ENCODE measurements at places on chromosomes 12 and 14.
A peak's percentile ranks its signal among the peaks of the same experiment; 100 is the strongest.

GRCh38 chr14:32469388-32470160 is 140.5 kb downstream of the AKAP6 start:
- peak; percentile 68 for DNase-seq

DNA sequence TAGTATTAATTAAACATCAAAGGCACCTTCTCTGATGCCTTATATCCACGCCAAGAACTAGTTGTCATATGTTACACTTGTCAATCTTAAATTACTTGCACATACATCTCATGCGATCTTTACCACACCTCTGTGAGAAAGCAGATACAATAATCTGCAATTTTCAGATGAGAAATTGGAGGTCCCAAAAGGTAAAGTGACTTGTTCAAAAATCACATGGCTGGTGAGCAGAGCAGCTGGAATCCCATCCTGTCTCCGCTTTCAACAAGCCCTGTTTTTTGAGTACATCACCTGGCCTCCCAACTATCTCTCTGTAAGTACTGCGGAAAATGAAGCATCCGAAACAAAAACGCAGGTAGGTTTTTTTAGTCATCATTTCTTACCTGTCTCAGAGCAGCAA is 203.4 kb upstream of the FOXN3 start:
- no peak for DNase-seq

GRCh38 chr14:60622210-60622916 is 26.9 kb downstream of the SIX1 start:
- no peak for DNase-seq

DNA sequence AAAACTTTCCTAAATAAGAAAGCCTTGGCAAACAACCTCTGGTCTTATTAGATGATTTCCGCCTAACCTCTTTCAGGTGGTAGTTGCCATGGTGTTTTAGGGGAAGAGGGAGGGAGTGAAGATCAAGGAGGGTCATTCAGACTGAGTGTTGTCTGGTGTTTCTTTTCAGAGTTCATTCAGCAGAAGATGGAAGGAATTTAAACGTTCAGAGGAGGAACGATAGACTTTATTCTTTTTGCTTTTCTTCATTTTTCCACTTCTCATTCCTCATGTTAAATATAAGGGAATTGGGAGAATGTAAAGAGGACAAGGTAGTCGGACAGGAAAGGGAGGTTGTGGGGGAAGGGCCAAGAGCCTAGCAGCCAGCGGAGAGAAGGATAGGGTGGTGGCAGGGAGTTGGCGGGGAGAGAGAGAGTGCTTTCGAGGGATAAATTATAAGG is 17.4 kb upstream of the SALL2 start:
- no peak for DNase-seq

GRCh38 chr12:2688381-2688931 is 106.3 kb upstream of the FKBP4 start:
- no peak for DNase-seq

DNA sequence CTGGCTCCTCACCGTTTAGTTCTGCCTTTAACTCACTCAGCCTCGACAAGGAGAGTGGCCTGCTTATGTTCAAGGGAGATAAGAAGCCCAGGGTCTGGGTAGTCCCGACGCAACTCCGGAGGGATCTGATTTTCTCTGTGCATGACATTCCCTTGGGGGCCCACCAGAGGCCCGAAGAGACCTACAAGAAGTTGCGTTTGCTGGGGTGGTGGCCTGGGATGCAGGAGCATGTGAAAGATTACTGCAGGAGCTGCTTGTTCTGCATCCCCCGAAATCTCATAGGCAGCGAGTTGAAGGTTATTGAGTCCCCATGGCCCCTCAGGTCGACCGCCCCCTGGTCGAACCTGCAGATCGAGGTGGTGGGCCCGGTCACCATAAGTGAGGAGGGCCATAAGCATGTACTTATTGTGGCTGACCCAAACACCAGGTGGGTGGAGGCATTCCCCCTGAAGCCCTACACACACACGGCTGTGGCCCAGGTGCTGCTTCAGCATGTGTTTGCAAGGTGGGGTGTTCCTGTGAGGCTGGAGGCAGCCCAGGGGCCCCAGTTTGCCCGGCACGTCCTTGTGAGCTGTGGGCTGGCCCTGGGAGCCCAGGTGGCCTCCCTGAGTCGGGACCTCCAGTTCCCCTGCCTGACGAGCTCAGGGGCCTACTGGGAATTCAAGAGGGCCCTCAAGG is 13.1 kb downstream of the CBLN3 start:
- DNase-seq: no peak

GRCh38 chr12:64461634-64462414 is 9.9 kb downstream of the TBK1 start:
- DNase-seq: no peak

GRCh38 chr12:83971781-83972180 is 940.8 kb downstream of the SLC6A15 start:
- DNase-seq: no peak

DNA sequence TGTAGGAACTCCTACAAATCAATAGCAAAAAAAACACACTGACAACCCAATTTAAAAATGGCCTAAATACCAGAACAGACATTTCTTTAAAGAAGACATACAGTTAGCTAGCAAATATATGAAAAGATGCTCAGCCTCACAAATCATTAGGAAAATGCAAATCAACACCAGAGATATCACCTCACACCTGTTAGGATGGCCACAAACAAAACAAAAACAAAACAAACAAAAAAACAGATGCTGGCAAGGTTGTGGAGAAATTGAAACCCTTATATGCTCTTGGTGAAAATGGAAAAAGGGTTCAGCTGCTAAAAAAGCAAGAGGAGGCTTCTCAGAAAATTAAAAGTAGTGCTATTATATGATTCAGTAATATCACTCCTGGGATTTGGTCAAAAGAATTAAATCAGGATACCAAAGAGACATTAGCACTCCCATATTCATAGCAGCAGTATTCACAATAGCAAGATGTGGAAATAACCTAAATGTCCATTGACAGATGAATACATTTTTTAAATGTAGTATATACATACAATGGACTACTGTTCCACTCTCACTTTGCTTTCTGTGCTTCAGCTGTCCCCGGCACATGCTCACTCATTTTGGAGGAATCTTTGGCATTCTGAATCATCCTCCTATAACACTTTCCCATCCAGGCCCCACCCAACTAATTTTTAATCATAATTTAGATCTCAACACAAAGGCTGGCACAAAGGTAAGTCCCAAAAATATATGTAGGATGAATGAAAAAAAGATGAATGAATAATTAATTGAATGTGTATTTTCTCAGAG is 99.1 kb downstream of the SYT1 start:
- DNase-seq: no peak

GRCh38 chr12:113845900-113846674 is 120.0 kb downstream of the RBM19 start:
- no peak for DNase-seq

DNA sequence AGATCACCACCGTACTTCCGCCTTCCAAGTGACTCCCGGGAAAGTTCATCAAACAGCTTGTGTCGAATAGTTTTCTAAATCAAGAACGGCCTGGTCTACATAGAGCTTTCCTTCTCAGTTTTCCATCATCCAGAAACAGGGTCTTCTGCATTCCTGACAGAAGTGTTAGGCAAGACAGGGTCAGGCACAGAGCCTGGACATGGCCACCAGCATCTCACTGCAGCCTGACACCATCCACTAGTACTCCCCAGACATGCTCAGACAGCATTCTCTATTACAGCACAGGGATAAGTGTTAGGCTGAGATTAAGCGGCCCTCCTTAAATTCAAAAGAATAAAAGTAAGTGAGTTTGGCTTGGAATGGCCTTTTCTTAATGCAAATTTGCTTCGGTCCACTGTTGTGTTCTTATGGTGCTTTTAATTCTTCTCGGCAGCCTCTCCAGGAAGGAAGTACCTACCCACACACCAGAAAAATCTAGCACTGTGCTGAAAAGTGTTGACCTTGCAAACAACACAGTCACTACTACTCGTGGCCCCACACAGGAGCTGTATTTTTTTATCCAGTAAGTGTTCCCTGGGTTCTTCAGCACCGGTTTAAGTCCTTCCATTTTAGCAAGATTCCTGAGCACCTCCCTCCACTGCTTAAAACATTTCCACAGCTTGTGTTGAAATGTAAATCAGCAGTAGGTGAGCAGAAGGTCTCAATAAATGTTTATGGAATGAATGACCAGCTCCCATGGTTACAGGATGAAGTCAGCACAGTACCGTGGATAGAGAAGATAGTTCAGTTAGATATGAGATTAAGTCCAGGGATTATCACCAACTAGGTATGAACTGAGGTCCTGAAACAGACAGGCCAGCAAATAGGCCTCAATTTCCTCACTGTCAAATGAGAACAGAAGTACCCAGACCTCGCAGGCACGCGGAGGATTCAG is 44.1 kb downstream of the SETD3 start:
- no peak for DNase-seq

GRCh38 chr12:132761032-132761920 is at the start of gene ANKLE2:
ANKLE2 (minus strand) TSS chr12:132761832; CDS start chr12:132761798, 34 bp downstream.
- peak; percentile 53 for DNase-seq

- no peak for DNase-seq
These were observed 115.2 kb upstream of the PELI2 start for GRCh38 chr14:56002876-56003625.

DNA sequence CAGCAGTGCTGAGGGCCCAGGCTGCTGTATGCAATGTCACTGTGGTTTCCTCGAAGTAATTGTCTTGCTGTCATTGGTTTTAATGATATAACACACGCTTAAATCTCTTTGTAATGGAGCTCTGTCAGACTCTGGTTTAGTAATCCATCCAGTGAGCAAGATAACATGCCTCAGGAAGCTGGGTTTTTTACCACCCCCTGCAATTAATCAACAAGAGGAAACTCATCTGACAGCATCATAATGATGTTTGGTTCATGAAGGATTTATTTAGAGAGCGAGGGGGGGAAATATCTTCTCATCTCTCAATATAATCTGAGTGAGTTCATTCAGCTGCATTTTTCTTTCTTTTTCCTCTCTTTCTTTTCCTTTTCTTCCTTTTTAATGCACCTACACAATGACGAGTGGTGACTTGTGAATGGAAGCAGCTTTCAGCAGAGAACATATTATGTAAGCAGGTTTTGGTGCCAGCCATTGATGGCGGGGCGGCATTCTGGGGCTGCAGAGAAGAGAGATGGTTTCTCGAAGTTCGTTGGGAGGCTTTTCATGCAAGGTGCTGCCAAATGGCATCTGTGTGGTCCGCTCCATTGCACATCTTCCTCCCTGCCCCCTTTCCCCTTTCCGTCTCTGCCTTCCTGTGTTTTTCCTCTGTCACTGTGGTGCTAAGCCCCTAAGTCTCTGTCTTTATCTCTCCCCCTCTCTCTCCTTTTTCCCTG is 6.7 kb downstream of the RPH3A start:
- DNase-seq: no peak

DNA sequence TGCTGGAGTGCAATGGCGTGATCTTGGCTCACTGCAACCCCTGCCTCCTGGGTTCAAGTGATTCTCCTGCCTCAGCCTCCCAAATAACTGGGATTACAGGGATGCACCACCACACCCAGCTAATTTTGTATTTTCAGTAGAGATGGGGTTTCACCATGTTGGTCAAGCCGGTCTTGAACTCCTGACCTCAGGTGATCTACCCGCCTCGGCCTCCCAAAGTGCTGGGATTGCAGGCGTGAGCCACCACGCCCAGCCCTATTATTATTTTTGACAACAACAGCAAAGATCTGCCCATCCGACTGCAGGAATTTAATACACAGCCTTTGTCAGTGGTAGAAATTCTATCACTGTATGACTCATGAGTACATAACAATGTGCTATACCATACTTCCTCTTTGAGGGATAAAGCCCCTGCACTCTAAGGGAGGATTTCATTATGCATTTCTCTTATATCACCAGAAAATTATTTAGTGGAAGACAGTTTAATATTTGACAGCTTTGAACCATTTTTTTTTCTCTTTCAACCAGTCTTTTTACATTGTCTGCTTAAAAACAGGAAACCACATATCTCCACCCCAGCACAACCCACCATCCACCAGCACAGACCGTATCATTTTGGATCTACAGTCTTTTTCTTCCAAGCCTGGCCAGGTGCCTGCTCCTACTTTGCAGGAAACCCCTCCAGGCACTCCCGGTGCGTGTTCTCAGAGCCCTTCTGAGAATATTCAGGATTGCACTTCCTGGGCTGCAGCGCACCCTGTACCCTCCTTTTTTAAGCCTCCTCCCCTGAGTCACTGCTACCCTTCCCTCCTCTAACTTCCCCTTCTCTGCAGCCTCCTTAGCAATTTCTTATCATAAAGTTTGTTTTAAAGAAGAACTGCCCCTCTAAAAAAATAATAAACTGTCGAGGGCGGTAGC is 594 bp downstream of the ARHGDIB start:
- DNase-seq: peak; percentile 80

DNA sequence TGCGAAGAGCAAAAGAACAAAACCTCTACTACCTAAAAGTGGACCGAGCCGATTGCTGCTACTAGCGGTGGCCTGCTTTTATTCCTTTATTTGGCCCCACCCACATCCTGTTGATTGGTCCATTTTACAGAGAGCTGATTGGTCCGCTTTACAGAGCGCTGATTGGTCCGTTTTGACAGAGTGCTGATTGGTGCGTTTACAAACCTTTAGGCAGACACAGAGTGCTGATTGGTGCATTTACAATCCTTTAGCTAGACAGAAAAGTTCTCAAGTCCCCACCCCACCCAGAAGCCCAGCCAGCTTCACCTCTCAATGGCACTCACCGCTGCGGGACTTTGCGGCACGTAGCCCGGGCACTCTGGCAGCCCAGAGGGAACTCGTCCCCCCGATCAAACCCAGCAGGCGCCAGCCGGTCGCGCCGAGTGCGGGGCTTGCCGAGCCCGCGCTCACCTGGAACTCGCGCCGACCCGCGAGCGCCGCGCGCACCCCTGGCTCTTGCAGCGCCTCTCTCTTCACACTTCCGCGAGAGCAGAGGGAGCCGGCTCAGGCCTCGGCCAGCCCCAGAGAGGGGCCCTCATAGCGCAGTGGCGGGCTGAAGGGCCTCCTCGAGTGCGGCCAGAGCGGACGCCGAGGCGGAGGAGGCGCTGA is 8.7 kb upstream of the FGD4 start:
- no peak for DNase-seq

DNA sequence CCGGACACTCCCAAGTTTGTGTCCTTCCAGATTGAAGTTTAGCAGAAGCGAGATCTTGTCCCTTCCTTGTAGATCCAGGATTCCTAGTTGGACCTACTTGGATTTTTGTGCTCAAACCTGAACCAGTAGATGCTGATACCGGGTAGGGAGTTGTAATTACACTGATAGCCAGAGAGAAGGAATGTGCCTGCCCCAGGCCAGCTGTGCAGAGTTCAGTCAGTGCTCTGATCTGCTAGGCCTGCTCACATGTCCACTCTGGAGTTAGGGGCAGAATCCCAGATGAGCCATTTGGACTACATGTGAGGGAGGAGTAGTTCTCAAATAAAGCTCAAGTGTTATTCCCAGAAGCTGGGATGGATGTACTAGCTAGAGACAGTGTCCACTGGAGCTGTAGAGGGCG is 65.7 kb downstream of the PRKCH start:
- DNase-seq: no peak

DNA sequence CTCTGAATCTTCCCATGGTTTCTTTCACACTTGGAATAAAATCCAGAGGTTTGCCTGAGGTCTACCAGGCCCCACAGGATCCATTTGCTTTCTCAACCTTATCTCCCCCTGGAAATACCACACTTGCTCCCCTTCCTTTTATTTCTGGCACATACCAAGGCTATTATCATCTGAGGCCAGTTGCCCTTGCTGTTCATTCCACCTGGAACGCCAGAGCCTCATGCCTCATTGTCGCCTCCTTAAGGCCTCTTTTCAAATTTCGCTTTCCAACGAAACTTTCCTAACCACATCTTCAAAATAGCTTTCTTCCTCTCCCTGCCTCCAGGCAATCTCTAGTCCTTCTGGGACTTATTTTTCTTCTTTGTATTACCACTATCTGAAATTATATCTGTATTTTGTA is 11.2 kb upstream of the LRIG3 start:
- no peak for DNase-seq

- peak; percentile 53 for DNase-seq
These were observed 327.6 kb downstream of the CCER1 start for GRCh38 chr12:90627180-90627896.
